ENCODE measurements at places on chromosomes 5 and 9.

DNA sequence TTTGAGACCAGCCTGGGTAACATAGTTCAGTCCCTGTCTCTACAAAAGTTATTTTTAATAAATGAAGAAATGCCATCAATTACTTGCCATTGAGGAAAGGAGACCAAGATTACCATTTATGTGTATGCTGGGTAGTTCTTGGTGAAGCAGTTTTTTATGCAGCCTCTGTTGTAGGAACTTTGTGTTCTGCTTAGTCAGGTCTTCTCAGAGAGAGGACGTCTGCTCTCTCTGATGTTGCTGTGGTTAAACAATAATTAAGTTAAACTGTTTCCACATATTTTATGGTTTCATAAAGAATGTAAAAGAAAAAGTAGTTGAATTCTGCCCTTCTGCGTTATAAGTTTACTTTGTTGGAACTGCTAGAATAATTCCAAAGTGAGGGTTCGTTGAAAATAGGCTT, 210.5 kb downstream of the KDM4C start:
- no peak for DNase-seq

GRCh38 chr5:115257981-115258380, 4.7 kb downstream of the PGGT1B start:
- DNase-seq, result no peak

DNA sequence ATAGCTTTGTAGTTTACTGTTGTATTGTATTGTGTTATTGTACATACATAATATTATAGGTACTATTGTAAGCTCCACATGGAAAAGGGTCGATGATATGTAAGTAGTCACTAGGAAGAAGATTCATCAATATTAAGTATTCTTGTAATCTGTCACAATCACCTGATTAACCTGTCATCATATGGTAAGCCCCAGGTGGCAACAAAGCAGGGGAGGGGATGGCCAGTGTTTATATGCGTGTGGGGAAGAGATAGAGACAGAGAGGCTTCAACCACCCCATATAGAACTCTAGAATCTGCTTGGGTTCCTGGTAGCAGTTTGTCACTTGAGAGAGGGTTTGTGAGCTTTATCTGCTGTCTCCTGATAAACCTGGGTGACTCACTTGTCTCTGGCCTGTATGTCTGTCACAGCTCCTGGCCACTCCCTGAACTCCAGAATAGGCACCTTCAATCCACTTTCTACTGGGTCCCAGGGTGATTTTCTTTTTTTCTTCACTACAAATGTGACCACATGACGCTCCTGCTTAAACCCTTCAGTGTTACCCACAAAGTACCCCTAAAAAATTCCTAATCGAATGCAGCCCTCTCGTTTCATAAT, 48.9 kb upstream of the CPEB4 start:
- no peak for DNase-seq

- no peak for DNase-seq
Observed at GRCh38 chr5:154095904-154096303, 57.1 kb downstream of the MFAP3 start.

DNA sequence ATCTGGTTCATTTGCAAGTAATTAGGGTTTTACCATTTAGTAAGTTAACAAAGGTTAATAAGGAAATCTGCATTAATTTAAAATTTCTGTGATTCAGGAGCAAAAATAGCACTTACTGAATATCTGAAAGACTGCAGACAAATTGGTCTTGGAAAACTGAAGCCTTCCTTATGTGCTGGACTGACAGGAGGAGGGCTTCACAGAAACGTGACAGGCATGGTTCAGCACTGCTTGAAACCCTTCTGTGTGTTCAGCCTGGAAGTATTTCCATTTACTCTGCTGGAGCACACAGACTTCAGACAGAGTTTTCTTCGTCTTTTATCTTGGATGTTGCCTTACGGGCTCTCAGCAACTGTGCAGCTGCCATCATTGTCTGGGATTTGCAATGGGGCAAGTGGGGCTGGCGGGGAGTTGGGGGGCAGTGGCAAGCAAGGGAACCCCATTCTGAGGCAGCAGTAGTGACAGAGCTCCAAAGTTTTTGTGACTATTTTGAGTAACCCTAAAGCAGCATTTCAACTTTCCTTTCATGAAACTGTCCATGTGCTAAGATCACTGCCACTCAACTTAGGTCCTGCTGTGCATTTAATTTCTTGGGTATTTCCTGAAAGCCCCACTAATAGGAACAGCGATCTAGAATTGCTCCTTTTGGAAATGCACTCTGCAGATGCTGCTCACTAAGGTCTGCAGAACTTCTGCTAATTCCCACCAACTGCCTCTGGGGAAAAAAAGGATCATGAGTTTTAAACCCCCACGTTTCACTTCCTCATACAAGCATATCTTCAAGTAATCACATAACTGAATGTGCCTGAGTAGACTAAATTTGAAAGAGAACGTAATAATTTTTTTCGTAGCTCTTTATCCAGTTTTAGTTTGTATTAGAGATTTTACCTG, 56.6 kb downstream of the KCNN2 start:
- DNase-seq, result no peak

- no peak for DNase-seq
Observed at GRCh38 chr5:109253262-109253661, 156.5 kb downstream of the PJA2 start.

- DNase-seq, result no peak
Observed at GRCh38 chr5:108687595-108688200, 60.0 kb upstream of the FER start.

- DNase-seq, result no peak
Observed at GRCh38 chr5:78837836-78838235, 147.3 kb downstream of the ARSB start.

- no peak for DNase-seq
Observed at GRCh38 chr9:37956904-37957663, 53.2 kb upstream of the SLC25A51 start.

DNA sequence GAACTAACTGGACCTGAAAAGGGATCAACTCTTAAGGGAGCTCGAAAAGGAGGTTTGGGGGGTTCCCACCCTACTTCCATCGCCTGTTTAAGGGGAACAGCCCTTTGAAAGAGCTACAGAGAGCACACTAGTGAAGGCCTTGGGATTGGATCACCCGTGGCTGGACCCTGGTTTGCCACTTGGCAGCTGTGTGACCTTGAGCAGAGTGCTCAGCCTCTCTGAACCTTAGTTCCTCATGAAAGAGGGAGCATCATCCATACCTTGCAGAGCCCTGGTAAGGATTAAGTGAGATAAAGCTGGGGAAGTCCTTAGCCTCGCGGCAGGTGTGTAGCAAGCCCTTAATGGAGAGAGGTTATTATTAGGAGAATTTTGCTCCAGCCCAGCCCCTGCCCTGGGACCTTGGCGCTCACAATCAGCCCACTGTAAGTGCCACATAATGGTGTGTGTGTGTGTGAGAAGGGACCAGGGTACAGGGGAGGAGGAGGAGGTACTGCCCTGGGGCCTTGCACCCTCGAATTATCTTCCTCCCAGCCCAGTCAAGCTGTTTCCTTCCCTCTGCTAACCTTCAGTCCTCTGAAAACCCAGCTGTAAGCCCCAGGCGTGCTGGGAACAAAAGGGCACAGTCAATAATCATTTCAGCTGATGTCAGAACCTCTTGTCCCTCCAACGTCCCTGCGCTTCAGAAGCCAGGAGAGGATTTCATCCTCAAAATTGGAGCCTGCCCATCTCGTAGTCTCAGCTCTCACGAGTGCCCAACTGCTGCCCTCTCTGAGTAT, 42.9 kb downstream of the FOXI1 start:
- DNase-seq, result no peak

- DNase-seq, result no peak
Observed at GRCh38 chr9:93902051-93902779, 52.9 kb downstream of the BARX1 start.

- DNase-seq, result no peak
Observed at GRCh38 chr9:34793428-34793827, 83.5 kb upstream of the CCL21 start.

GRCh38 chr5:58069846-58070245, 390.0 kb downstream of the PLK2 start:
- no peak for DNase-seq

DNA sequence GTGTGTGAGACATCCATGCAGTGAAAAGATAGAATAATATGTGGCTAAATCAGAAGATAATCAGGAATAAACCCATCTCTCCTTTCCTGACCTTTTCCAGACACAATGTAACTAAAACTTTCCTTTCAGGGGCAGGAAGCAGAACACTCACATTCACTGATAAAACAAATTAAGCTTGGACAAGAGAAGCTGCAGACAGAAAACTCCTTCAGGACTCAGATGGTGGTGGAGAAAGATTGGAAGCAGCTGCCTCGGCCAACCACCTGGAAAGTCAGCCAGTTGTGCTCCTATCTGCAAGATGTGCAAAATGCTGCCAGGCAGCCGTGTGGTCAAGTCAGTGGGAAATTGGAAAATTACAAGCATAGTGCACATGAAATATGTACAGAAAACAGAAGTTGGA, 26.9 kb downstream of the RASEF start:
- no peak for DNase-seq

- no peak for DNase-seq
Observed at GRCh38 chr9:112299514-112299913, 33.9 kb downstream of the PTBP3 start.

DNA sequence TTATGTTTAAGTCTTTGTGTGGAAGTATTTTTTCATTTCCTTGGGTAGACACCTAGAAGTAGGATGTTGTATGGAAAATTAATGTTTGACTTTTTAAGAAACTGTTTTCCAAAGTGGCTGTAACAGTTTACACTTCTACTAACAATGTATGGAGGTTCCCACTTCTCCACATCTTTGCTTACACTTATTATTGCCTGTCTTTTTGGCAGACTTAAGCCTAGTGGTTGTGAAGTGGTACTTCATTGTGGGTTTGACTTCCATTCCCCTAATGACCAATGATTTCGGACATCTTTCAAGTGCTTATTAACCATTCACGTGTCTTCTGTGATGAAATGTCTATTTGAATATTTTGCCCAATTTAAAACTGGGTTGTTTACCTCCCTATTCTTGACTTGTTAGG, 91.5 kb upstream of the CDKN2B start:
- DNase-seq, result no peak

DNA sequence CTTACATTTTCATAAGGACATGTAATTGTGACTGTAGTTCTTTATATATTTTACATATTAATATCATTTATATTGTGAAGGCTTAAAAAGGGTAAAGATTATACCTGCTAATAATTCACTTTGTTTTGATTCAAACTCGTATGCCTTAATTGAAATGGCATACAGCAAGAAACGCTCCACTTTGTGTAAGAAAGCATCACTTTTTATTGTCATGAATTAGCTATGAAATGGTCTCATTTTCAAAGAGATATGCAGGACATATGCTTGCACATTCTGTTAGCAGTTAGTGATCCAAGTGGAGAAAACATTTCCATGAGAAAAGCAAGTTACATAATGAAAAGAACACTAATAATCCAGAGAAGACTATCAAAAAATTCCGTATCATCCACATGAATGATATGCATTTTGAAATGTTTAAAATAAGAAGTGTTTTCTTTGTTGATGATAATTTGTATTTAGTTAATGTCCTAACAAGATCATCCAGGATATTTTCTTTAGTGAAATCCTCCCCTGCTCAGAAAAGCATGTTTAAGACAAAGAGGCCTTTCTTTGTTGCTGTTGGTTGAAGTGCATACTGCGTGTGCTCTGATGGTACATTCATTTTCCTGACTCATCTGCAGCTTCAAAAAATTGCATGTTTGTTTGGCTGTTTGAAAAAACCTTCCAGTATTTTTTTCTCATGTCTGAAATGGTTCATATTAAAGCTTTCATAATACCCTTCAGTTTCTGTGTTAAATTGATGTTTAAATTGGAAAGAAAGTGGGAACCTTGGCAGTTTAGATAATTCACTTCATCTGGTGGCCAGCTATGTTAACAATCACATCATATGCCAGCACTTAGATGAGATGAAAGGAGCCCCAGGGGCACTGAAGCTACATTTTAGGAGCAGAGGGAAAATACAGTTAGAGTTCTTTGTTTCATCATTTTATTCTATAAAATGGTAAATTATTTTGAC, 242.2 kb downstream of the CSNK1G3 start:
- DNase-seq, result no peak

DNA sequence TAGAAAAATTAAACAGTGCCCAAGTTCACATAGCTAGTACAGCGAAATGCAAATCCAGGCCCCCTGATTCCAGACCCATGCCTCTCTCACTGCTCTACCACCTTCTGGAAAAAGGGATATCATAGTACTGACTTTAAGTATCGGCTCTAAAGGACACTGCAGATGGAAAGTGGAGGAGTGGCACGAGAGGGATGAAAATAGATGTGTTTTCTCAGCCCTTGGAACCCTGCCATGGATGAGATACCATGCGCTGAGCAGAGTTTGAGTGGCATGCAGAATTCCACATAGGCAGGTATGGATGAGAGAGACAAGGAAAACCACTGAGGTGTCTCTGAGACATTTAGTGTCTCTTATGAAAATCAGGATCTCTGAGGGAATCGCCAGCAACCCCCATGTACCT, 18.8 kb downstream of the CKMT2 start:
- DNase-seq, result no peak

DNA sequence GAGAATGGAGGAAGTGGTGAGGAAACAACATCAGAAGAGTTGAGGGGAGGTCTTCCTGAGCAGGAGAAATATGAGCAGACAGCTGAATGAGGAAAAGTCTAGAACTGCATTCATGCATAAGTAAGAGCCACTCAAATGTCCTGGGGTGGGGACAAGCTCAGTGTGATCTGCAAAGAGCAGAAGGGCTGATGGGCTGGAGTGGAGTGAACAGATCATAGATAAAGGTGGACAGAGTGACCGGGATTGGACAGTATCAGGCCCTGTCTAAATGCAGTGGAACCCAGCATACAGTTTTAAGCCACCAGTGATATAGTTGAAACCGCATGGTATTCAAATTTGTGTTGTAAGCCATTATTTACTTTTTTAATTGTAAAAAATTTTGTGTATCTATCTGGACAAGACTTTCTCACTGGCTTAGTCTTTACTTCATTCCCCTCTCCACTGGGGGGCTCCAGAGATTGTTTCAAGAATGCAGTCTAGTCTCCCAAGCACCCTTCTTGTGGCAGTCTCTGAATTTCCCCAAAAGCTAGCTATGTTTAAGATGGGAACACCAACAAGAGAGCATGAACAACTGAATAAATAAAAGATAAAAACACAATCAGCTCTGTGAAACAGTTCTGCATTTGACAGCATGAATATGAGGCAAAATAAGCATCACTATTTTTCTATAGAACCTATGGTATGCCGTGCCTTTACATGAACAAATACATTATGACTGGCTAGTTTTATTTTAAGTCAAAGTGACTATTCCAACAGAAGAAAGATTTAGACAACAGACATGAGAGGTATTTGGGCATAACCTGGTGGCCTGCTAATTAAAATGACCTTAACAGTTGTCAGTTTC, 10.7 kb upstream of the STK32A start:
- DNase-seq, result no peak

DNA sequence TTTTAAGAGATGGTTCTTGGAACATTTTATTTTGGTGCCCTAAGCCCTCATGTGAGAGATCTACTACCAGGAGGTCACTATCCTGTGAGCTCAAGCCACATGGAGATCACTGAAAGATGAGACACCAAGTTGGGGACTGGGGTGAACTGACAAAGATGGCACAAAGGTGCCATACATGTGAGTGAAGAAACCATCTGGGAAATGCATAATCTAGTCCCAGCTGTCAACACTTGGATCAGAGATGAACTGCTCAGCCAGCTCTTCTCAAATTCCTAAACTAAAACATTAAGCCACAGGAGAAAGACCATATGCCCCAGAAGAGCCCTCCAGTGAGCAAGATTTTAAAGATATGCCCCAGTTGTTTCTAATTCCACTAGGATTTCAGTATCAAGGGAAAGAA, 22.2 kb upstream of the MYOT start:
- DNase-seq, result no peak
